Camera-type eye (tissue), 1 donor: ENCODE measurements at places on chromosomes 13 and 19. TPM values are rescaled to one million over a fixed set of nuclear protein-coding genes. Genes with fewer than 3 reads are reported as not detected.

FBXL12 gene
- total RNA-seq = 15.7 TPM

DHDH gene
- total RNA-seq = not detected

WASF3 gene
- 61.2 TPM for total RNA-seq

CD79A gene
- 0.99 TPM for total RNA-seq

PTOV1 gene
- 126 TPM for total RNA-seq

ZNF730 gene
- 10.0 TPM for total RNA-seq

KLK15 gene
- not detected for total RNA-seq

SMIM24 gene
- 3.9 TPM for total RNA-seq

NCR1 gene
- total RNA-seq = not detected

PPM1N gene
- total RNA-seq = 2.1 TPM

MIA gene
- total RNA-seq = 3.4 TPM

NDUFS7 gene
- 69.5 TPM for total RNA-seq

NAPSA gene
- 0.44 TPM for total RNA-seq

KLHL1 gene
- 4.8 TPM for total RNA-seq

KLK11 gene
- total RNA-seq = 4.7 TPM

SNRNP70 gene
- 301 TPM for total RNA-seq

TMEM59L gene
- total RNA-seq = 22.3 TPM

CEACAM8 gene
- 0.55 TPM for total RNA-seq

CYP2S1 gene
- total RNA-seq = 1.5 TPM

TPP2 gene
- total RNA-seq = 77.5 TPM
